HepG2 (cell line): ENCODE measurements at places on chromosomes 16 and 17.

GRCh38 chr16:83134638-83135037, 507.9 kb downstream of the CDH13 start:
- DNase-seq, result no peak

GRCh38 chr17:78965491-78965924, 14.2 kb downstream of the LGALS3BP start:
- peak; percentile 44 for DNase-seq

DNA sequence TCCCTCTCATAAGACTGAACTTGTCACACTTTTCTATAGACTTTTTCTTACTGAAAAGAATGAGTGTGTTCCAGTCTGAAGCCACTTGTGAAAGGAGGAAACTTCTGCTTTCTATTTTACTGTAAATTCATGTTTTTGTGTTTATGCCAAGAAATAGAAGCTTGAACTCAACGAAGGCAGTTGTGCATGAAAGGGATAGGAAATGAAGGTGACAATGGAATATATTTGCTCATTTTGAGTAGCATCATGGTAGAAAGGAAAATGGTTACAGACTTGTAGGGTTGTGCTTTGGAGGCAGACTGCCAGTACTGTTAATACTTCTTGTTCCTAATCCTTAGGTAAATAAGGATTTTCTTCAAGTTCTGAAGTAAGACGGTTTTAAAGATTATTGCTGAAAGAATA, 8.1 kb downstream of the CLTC start:
- no peak for DNase-seq

GRCh38 chr17:56262803-56263202, 109.5 kb downstream of the ANKFN1 start:
- DNase-seq, result no peak

- DNase-seq, result no peak
These were observed 2.0 kb downstream of the RAC3 start for GRCh38 chr17:82033359-82034085.

GRCh38 chr17:68391561-68392268, 65.6 kb downstream of the WIPI1 start:
- DNase-seq, result peak; percentile 84

DNA sequence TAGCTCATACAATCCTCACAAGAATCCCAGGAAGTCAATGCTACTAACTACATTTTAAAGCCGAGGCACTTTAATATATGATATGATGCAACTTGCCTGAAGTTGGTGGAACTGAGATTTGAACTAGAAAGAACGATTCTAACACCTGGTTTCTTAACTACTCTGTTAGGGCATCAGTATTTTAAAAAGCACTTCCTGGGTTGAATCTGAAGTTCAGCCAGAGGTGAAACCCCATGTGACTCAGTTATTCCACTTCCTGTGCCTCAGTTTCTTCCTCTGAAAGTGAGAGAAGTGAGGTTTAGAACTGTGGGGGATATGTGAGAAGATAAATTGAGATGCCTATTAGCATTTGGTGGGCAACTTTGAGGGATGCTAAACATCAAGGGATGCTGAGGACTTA, 129.4 kb upstream of the ANKFN1 start:
- DNase-seq, result no peak

GRCh38 chr16:81657781-81658180, 121.3 kb upstream of the PLCG2 start:
- no peak for DNase-seq

- peak; percentile 8 for DNase-seq
These were observed 136.0 kb upstream of the C17orf78 start for GRCh38 chr17:37239690-37240334.

DNA sequence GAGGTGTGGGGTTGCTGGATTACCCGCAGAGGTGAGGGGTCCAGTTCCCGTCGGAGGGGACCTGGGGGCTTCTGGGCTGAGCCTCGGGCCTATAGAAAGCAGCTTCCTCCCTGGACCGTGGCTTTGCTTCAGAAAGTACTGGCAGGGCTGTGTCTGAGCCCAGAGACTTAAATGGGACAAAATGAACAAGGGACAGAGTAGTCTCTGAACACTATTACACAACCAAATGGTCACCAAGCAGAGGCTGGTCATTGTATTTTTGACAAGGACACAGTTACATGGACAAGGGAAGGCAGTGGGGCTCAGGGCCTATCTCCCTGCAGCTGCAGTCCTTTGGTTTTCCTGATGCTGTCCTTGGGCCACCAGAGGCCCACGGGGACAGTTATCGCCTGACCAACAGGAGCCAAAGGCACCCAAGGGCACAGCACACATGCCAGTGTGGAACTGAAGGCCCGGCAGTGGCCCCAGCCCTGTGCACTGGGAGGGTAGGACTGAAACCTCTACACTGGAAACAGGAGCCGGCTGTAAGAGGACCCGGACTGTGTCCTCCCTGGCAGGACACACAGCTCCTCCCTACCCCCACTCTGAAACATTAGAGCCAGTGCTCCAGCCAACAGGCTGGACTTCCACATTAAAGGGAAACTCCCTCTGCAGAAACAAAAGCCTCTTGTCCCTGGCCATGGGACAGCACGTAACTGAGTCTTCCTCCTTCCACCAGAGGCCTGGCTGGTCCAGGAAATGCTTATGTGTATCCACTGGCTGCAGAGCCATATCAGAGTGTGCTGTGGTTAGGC, 26.0 kb upstream of the ERN1 start:
- peak; percentile 98 for DNase-seq

DNA sequence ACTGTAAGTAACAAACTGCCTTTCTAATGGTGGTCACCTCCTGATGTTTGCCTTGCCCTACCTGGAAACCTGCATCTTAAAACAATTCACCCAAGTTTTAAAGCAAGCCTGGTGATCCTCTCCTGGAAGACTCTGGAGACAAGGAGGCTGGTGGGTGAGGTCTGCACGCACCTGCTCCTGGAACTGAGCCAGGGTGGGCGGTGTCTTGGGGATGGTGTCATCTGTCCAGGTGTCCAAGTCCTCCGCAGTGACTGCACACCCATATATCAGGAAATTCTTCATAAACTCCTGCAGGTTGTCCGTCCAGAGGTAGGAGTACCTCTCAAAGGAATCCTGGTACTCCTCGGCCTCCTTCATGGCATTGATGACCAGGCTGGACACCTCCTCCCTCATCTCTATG, 44.9 kb downstream of the DNAH17 start:
- no peak for DNase-seq

- peak; percentile 60 for DNase-seq
These were observed 21.2 kb downstream of the SMG6 start for GRCh38 chr17:2282297-2282873.

GRCh38 chr17:6061290-6061689, 8.9 kb upstream of the WSCD1 start:
- peak; percentile 19 for DNase-seq

DNA sequence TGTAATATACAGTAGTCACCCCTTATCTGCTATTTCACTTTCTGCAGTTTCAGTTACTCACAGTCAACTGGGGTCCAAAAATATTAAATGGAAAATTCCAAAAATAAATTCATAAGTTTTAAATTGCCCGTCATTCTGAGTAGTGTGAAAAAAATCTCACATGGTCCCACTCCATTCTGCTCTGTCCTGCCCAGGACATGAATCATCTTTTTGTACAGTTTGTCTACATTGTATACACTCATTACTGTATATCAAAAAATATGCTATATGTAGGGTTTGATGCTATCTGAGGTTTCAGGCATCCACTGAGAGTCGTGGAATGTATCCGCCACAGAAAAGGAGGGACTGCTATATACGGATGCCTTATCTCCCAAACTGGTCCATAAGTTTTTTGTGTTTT, 16.0 kb upstream of the APPBP2 start:
- no peak for DNase-seq

GRCh38 chr16:9159839-9160550, 68.6 kb downstream of the HAPSTR1 start:
- peak; percentile 67 for DNase-seq

DNA sequence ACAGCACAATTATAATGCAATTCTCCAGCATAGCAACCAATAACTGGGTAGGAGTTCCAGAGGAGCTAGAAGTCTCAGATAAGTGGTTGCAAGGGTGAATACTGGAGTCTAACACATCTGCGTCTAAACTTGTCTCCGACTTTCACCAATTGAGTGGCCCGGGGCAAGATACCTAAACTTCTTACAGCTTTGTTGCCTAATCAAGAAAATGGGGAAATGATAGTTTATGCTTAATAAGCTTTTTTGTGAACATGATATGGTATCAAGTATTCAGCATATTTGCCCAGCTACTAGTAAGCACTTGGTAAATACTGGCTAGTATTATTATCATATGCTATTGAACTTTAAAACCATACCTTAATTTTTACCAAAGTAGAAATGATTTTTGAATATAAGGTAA, 183.5 kb downstream of the KCNJ2 start:
- no peak for DNase-seq

DNA sequence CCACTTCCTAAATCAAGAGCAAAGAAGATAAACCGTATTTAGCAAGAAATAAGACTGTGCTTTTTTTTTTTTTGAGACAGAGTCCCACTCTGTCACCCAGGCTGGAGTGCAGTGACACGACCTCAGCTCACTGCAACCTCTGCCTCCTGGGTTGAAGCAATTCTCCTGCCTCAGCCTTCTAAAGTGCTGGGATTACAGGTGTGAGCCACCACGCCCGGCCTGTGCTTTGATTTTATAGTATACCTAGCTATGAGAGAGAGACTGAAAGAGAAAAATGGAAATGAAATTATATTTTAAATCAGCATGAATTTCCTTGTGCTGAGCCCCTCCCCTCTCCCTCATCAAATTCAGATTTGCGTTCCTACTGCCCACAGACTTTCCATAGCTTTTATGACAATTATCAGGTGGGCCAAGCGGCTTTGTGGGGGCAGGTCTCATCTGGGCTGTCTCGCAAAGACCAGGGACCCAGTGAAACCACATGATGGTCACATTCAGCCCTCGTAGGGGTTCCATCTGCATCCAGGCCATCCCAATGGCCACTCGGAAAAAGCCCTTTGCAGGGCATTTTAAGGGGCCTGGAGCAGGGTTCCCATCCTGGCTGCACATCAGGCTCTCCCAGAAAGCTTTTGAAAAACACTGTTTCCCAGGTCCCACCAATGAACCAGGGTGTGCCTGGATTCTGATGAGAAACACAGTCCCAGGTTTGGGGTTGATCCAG, 8.5 kb downstream of the CACNG1 start:
- no peak for DNase-seq

DNA sequence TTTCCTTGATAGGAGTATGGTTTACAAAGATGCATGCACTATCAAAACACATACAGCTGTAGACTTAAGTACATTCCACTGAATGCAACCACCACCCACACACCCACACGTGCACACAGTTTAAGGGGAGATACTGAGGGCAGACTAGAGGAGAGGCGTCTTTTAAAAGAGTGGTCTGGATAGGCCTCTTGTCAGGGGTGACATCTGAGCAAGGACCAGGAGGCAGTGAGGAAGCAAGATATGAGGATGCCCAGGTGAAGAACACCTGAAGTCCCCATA, 12.6 kb downstream of the MPHOSPH6 start:
- no peak for DNase-seq

DNA sequence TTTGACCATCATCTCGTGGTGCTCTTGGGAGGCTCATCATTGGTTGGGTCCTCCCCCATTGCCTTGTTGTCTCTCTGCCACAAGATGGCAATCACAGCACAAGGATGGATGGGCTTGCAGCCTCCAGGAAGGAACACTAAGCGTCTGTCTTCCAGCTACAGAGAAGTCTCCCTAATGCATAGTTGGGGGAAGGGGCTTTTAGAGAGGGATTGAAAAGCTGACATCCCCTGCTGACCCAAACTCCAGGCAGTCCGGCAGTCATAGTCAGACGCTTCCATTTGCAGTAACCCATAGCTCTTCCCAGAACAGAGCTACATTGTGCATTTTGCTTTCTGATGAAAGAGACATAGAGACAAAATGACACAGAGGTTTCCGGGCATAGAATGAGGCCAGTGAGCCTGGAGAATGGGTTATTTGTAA, 111.4 kb downstream of the UTP18 start:
- peak; percentile 69 for DNase-seq

DNA sequence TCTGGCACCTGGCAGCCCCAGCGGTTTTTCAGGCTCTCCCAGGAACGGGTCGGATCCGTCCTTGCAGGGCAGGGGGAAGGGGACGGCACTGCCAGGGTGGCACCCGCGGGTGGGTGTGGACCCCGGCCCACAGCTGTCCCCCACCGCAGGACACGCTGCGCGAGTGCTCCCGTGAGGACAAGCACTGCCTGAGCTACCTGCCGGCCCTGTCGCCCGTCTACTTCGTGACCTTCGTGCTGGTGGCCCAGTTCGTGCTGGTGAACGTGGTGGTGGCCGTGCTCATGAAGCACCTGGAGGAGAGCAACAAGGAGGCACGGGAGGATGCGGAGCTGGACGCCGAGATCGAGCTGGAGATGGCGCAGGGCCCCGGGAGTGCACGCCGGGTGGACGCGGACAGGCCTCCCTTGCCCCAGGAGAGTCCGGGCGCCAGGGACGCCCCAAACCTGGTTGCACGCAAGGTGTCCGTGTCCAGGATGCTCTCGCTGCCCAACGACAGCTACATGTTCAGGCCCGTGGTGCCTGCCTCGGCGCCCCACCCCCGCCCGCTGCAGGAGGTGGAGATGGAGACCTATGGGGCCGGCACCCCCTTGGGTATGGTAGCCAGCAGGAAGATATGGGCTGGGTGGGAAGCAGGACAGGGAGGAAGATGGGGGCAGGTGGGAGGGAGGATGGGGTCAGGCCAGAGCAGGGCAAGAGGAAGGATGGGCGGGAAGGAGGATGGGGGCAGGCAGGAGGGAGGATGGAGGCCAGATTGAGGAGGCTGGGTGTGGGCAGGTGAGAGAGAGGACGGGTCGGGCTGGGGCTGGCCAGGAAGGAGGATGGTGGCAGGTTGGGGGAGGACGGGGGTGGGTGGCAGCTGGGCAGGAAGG, 6.8 kb downstream of the TPSG1 start:
- no peak for DNase-seq

- no peak for DNase-seq
These were observed 6.0 kb upstream of the TLCD3A start for GRCh38 chr17:726271-726919.

DNA sequence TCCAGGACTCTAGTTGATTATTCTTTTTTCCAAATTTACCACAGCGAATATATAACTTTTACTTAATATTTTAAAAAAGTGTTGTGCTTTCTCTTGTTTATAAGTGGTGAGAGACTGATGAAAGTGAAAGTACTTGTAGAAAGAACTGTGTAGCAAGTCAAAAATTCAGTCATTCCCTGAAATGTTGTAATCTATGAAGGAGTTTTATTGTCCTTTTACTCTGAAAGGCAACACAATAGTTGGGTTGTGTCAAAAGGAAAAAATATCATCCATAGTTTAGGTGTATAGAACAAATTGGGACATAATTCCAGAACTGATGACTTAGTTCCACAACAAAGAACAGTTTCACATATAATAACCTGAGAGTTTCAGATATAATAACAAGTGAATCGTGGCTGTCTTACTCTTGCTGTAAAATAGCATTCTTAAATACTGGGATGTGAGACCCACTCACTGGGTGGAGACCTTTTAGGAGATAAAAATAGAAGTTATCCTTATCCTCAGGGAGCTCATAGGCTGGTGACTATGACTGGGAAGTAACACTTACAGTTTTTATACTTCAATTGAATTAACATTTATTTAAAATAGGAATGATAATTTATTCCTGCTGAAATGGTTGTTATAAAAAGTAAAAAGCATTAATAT, 20.6 kb downstream of the CYB5B start:
- DNase-seq, result no peak

- no peak for DNase-seq
These were observed 370.3 kb upstream of the TOM1L1 start for GRCh38 chr17:54530398-54530797.

GRCh38 chr17:57629886-57630285, 115.2 kb downstream of the CCDC182 start:
- no peak for DNase-seq

- no peak for DNase-seq
These were observed 13.1 kb downstream of the SLC38A8 start for GRCh38 chr16:84029297-84030047.
